Left lobe of liver (tissue), 2 donors: ENCODE measurements at places on chromosomes 1 and 21.

DNA sequence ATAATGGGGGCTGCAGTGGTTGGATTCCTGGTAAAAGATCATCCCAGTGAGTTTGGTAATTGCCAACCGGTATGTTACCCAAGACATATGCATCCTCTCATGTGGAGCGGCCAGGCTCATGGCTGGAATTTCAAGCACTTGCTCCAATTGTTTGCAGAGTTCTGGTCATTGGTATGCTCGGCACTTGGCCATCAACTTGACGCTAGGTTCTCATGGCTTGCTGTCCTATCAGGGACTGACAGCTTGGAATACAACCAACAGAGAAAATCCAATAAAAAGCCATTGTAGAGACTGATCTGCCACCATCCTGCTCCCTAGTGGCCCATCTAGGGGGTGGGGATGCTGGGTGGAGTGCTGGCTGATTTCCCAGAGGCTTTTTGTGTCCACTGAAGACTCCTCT lies 120.9 kb downstream of the EDEM3 start:
- DNase-seq = peak; percentile 95

GRCh38 chr1:153963850-153964331 lies 554 bp upstream of the SLC39A1 start:
- no peak for DNase-seq

GRCh38 chr1:54304518-54304917 lies 101.7 kb downstream of the SSBP3 start:
- DNase-seq = no peak

- DNase-seq = no peak
Observed at GRCh38 chr21:32476661-32477423, 64.3 kb downstream of the EVA1C start.

DNA sequence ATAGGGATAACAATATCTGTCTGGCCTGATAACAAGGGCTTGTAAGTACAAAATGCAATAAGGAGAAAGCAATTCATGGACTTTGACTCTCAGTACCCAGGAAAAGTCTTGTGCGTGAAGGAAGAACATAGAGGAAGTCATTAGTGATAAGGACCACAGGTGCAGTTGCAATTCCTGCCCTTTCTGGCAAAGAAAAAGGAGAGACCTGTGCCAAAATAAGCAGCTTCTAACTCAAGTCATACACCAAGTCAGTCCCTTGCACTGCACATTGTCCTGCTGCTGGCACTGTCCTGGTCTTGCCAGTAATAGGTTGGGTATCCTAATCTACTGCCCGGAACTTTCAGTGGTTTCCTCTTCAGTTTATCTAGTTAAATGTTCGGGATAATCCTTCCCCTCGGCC lies 14.8 kb upstream of the SOD1 start:
- no peak for DNase-seq
